ENCODE measurements at places on chromosomes 6 and 20.

- DNase-seq, result no peak
Measured at GRCh38 chr20:32959351-32960221, 44.6 kb downstream of the SUN5 start.

GRCh38 chr6:100353276-100354015 lies 111.3 kb downstream of the SIM1 start:
- no peak for DNase-seq

DNA sequence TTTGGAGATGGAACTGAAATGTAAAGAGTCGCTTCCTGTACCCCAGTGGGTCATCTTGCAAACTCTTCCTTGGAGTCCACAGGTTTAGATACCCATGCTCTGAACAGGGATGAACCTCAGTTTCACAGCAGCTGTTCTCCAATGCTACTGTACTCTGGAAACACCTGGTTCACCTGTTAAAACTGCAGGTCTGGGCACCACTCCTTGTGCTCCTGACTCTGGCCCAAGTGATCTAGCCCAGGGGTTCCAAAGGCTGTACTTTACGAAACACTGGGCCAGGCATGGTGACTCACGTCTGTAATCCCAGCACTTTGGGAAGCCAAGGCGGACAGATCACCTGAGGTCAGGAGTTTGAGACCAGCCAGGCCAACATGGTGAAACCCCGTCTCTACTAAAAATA lies 102.1 kb downstream of the ATP9A start:
- no peak for DNase-seq

DNA sequence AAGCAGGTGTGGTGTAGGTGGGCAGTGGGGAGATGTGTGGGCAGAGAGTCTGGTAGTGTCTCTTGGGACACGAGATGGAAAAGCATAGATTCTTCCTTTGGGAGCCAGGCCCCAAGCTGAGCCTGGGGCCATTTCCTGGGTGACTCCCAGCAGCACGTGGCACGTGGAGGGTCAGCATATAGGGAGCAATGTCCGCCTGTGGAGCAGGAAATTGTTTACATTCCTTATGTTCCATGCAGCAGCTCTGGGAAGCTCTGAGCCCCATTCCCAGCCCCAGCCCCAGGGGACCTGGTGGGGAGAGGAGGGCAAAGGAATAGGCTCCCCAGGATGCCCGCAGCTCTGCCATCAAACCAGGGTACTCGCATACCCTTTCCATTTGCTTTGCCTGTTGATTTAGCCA lies 57.6 kb downstream of the DAAM2 start:
- no peak for DNase-seq

DNA sequence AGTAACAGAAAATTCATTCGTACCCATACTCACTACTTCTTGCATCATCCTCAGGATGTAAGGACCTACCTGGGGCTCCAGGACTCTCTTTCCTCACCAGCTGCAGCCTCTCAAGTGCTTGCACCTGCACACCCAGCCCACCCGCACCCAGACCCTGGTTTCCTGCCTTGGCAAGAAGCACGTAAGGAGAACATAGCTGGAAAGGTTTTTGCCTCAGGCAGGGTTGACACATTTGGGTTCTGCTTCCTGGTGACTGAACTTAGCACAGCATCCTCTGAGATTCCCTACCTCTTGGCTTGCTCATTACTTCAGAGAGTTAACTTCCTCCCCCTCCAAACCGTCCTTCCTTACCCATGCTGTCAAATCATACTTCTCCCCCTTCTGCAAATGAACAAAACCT lies 556.9 kb downstream of the CD83 start:
- no peak for DNase-seq

DNA sequence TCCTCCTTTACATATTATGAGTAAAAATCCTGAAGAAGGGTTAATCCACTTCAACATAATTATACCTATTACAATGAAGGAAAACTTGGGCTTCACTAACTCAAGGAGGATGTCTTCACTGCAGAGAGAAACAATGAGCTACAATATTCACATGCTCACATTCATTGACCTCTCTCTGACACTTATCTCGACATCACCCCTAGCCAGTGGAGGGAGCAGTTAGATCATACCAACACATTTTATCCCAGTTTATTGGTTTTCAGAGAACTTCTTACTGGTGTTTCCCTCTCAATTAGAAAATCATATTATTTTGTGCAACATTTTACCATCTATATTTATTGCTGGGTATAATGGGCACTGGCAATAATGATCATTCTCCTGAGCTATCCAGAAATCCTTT lies 646.5 kb downstream of the TENT5A start:
- no peak for DNase-seq

DNA sequence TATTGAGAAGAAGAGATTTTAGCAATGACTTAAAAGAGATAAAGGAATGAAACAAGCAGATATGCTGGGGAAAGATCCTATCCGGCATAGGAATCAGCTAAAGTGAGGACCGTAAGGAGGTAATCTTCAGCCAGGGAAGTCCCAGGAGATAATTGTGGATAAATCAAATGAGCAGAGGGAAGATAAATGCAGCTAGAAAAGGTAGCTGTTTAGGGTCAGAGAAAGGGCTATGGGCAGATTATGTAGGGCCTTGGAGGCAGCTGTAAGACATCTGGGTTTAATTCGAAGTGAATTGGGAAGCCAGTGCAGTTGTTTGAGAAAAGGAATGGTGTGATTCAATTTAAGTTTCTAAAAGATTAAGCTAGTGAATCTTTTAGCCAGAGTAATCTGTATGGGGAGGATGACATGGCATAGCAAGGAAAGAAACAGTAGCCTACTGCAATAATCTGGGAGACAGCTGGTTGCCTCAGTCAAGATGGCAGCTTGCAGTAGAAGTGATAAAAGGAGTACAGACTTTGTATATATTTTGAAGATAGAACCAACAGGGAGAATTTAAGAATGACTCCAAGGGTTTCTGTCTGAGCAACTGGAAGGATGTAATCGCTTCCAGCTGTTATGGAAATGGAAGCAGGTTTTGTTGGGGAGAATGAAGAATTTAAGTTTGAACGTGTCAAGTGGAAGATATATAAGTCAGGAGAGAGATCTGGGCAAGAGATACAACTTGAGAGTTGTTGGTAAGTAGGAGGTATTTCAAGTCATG lies 552.3 kb upstream of the FLRT3 start:
- DNase-seq, result no peak

DNA sequence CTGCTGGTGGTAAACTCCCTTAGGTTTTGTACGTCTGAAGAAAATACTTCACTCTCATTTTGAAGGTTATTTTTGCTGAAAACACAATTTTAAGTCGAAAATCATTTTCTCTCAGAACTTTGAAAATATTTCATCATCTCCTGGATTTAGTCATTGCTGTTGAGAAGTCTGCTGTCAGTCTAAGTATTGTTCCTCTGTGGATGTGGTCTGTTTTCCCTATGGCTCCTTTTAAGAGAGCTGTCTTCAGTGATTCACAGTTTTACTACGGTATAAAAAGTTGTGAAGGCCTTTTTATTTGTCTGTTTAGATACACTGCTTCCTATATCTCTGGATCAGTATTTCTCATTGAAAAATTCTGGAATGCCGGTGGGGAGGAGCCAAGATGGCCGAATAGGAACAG lies 159.3 kb downstream of the GJA10 start:
- no peak for DNase-seq

DNA sequence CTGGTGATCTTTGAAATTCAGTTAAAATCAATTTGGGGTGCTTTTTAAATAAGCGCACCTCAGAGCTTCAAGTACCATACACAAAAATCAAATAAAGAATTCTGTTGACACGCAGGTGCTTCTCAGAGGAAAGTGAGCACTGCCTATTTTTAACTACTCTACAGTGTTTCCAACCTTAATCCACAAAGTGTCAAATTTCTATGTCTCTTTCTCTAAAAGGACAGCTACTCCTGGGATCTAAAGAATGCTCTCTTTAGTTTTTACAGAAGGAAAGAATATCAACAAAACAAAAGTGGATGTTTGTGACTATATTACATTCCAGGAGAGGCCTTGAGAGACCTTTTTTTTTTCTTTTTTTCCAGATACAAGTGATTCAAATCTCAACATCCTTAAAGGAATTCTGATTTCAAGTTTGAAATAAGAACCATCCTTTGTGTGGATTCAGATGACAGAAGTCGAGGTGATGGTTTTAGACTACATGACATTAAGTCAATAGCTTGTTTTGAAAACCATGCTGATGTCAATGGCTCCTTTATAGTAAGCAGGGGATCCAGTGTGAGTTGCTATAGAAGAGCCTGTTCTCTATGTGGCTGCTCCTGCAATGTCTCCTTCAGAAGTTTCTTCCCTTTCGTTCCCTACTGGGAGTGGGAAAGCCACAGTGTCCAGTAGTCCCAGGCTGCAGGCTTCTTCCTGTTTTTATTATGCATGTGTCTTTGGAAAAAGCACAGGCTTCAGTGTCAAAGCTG lies 67.2 kb upstream of the DEFB112 start:
- DNase-seq, result no peak
